Activated gamma-delta T cell treated with anti-CD3 and anti-CD28 coated beads, Interleukin-2, amount 50 U/mL, for 16 hours (primary cell): ENCODE measurements at places on chromosomes 2 and 18.

DNA sequence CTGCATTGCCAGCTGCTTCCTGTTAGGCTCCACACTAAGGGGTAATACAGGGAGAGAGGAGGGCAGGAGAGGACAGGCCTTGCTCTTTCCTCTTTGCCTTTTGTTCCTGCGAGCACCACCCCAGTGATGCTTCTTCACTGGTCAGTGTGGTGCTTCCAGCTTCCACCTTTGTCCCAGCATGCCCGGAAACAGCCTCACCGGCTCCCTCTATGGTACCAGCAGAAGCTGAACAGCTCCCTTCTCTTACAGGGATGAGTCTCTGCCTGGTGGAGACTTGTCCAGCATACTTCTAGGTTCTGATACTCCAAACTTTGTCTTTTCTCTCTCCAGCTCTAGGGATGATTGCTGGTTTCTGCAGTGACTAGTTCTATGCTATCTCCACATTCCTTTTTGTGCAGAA is 413.3 kb downstream of the TSN start:
- no peak for DNase-seq

DNA sequence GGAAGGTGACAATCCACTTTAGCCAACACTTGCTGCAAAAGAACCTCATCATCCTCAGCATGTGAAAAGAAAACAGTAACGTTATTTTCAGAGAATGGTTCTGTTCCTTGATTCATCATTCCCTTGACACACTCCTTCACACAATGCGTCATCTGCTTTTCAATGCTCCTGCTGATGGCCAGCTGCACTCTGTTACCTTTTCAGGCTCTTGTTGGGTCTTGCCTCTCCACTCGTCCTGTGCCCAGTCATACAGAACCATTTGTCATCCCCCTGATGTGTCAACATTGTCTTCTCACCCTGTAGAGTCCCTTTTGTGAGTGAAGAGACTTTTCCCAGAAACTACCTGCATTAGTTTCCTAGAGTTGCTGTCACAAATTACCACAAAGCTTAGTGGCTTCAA is 12.2 kb upstream of the DTNA start:
- no peak for DNase-seq

GRCh38 chr2:75610671-75611070 is 35.9 kb upstream of the MRPL19 start:
- DNase-seq = no peak

DNA sequence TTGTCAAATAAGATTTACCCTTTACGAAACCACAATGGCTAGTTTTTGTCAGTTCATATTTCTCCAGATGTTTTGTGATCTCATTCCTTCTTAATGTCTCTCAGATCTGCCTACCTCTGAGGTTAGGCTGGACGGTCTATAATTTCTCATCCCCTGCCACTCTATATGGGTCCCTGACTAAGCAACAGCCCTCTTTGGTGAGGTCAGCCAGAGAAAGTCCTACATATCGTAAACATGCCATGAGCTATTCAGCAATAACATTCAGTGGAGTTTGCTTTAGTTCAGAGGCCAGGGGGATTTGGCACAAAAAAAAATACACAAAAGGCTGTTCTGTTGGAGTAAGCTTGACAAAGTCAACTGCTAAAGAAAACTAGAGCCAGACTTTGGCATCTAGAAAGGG is 192.1 kb upstream of the NCKAP5 start:
- no peak for DNase-seq

GRCh38 chr2:205199165-205199850 is 483.0 kb upstream of the NRP2 start:
- DNase-seq = no peak

DNA sequence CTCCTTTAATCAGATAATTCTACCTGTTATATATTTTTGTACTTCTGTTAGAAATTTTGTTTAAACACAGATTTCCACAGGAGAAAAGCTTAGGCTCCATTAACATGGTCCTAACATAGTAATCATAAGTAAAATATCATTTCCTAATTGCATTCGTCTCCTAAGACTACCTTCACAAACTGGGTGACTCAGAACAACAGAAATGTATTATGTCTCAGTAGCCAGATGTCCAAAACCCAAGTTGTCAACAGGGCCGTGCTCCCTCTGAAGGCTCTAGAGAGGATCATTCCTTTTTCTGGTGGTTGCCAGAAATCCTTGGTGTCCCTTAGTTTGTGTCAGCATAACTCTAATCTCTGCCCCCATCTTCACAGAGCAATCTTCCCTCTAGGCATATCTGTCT is 5.4 kb downstream of the FBXO15 start:
- no peak for DNase-seq

DNA sequence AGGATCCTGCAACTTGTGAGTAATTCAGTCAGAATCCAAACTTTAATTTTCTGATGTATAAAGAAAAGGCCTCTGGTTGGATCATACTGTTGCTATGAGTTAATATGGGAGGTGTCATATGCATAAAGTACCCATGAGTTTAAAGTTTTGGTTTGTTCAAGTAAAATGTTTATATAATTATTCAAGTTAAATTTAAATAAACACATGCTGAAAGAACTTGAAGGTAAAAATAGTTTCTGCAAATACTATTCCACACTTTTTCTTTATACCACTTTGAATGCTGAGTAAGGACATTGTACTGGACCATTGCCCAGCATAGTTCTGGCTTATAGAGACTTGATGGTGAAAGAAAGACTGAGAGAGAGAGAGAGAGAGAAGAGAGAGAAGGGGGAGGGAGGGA is 30.7 kb downstream of the PKP4 start:
- DNase-seq = no peak

- no peak for DNase-seq
Observed at GRCh38 chr2:98301469-98301868, 44.8 kb upstream of the CNGA3 start.

GRCh38 chr2:98778151-98778550 is 47.2 kb upstream of the MGAT4A start:
- DNase-seq = no peak

DNA sequence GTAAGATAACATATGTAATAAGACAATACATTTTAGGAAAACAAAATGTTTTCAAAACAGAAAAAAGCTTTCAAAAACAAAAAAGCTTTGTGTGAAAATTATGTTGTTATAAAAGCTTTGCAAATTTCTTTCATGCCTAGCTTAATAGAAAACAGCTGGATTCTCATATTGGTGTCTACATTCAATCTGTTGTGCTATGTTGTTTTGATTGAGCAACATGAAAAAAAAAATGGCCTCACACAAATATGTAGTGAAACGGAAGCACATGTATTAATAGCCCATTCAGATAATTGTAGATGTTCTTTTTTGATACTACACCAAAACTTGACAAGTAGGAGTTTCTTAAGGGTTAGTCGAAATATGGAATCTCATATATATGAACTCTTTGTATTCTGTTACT is 197.5 kb downstream of the ZEB2 start:
- DNase-seq = no peak

- no peak for DNase-seq
Observed at GRCh38 chr18:77254711-77255405, 5.2 kb downstream of the GALR1 start.

GRCh38 chr2:139374296-139374850 is 594.2 kb upstream of the NXPH2 start:
- DNase-seq = no peak

DNA sequence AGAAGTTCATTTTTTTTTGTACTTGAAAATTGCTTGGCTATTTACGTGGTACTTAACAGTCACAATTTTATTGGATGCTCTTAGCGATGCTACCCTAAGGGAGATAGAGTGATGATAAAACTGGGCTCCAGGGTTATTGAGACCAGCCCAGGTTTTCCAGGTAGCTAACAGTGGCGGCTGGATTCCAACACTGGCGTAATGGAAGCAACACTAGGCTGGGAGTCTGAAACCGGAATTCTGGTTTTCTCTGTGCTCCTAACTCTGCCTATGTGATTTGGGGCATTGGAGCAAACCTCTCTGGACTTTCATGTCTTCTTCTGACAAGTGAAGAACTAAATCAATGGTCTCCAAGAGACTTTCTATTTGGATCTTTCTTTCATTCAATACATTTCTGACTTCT is 9.4 kb upstream of the GALNT14 start:
- DNase-seq = no peak

DNA sequence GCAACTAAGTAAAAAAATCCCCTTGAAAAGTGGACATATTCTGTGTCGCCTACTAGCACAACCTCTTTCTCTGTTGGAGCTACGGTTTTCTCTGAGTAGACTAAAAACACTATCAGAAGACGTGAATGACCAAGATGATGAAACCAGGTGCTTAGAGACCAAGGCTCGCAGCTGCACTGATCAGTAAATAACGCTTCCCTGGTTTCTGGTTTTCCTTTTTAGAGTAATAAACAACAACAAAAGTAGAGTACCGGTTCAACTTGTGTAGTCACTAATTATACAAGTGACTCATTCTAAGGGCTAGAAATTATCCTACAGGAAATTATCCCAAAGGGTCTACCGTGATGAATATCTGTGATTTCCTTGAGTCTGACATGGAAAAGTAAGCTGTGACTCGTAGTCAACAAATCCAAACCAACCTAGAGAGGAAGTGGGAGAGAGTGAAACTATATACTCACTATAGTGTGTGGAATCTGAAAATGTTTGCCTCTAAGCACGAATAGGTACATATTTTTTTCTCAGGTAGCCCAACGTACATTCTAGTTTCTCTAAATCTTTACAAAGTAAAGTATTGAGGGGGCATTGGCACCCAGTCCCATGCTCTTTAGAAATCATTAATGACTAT is 17.8 kb downstream of the RASGRP3 start:
- DNase-seq = no peak

GRCh38 chr2:24385366-24385765 is 25.0 kb upstream of the ITSN2 start:
- no peak for DNase-seq

DNA sequence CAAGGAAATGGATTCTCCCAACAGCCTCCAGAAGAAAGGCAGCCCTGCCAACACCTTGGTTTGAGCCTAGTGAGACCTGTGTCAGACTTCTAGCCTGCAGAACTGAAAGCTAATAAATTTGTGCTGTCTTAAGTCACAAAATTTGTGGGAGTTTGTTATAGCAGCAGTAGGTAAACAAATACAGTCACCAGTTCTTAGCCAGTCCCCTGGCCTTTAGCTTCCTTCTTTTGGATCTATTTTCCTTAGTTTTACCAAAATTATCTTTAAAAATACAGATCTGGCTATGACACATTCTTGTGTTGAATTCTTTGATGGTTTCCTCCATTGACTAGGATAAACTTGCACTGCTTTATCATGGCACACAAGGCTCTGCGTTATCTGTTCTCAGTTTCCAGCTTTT is 697.9 kb upstream of the FANCL start:
- no peak for DNase-seq

DNA sequence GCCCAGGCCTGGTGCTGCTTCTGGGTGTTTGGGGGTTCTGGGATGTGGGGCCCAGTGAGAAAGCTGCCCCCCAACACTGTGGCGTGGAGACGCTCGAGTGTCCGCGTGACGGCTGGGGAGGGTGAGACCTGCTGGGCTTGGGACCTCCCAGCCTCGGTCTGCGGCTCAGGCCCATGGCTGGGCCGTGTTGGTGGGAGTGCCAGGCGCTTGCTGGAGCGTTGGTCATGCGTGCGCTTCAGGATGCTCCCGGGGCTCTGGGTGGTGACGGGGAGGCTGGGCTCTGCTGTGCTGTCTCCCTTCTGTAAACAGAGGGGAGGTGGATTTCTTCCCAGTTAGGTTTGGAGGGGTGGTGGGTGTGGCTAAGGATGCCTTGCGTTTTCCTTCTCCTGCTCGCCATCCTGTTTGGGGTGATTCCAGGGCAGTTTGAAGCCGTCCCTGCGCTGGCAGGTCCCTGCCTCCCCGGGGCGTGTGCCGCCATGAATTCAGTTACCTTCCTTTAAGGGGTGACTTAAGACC is 606 bp downstream of the GAL3ST2 start:
- DNase-seq = no peak

DNA sequence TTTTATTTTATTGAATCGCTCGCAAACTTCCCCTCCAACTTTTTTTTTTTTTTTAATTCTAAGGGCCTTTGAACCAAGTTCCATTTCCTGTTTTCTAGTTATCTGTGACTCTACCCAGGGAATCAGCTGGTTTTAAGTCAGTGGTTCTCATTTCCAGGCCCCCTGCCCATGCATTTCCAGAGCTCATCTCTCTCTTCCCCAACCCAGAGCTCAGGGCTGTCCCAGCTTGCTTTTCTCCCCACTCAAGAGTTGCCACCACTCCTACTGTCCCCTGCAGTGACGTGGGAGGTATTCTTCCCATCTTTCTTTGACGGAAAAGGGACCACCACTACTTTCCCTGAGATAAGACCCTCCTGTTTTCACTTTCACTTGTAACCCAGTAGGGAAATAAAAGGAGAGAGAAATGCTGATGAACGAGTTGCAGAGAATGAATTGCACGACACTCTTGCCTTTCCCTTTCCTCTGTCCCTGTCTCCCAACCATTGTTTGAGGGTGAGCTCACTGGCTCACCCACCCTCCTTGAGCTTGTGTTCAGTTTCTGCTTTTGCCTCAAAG is 42.1 kb downstream of the TET3 start:
- DNase-seq = no peak

GRCh38 chr2:98701230-98701629 is 29.7 kb downstream of the MGAT4A start:
- no peak for DNase-seq

- DNase-seq = no peak
Observed at GRCh38 chr2:98656800-98657199, 48.4 kb downstream of the UNC50 start.
